ENCODE measurements at places on chromosomes 16 and 17.
A peak's percentile ranks its signal among the peaks of the same experiment; 100 is the strongest.

GRCh38 chr16:54178478-54178976 lies 108.1 kb downstream of the IRX3 start:
- no peak for DNase-seq

- DNase-seq = no peak
These were observed 9.1 kb upstream of the PSMC3IP start for GRCh38 chr17:42586514-42587230.

- DNase-seq = peak; percentile 42
These were observed 4.1 kb upstream of the UBTF start for GRCh38 chr17:44223541-44224071.

- DNase-seq = peak; percentile 97
These were observed 6.9 kb upstream of the CHMP6 start for GRCh38 chr17:80984749-80985148.

- DNase-seq = no peak
These were observed 1.3 kb downstream of the THRA start for GRCh38 chr17:40063901-40064531.

All from fibroblast of skin of abdomen (primary cell).